Stimulated activated CD8-positive, alpha-beta memory T cell treated with anti-CD3 and anti-CD28 coated beads, Interleukin-15, amount 100 ng/mL, for 4 hours (primary cell): ENCODE measurements at places on chromosomes 6 and 20.

DNA sequence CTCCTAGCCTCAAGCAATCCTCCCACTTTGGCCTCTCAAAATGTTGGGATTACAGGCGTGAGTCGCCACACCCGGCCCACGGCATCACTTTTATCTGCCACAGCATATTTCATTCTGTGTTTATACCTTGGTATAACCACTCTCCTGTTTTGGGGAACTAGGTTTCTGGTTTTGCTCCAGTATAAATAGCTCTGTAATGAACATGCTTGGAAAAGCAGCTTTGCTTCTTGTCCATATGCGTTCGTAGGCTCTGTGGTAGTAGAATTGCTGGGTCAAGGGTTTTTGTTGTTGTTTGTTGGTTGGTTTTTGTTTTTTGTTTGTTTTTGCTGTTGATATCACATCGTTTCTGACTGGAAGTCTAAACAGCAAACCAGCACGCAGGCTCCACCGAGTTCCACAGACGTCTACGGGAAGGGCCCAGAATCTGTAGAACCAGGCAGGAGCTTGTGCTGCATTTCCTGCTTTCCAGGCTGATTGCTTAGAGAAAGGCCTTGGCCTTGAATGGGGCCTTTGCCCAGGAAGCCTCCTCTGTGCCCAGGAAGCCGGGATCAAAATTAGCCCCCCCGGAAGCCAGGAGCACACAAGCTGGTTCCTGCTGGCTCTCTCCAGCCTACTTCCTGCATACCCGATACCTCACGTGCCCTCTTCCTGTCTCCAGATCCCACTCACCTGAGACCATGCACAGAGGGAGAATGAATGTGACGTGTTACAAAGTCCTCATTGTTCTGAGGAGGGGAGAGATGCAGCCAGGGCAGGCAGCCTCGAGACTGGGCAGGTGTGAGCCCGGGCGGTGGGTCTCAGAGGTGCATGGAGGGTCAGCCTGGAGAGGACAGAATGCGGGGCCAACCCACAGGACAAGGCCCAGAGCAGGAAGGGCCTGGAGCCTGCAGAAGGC is 34.7 kb downstream of the AAR2 start:
- DNase-seq = no peak

DNA sequence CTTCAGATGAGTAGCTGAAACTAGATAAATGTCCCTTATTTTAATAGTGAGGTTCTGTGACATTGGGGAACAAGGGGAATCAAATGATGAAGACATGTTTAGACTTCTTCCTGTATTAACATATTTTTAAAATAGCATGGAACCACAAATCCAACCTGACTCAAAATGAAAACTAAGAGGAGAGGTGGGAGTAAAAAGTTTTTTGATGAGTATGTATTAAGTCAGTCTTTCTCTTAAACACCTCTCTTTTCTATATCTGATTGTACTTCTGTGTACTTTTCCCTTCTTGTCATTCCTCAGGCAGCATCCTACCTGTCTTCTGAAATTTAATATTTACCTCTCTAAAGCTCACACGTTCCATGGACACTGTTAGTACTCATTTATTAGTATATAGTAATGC is 8.7 kb upstream of the SDHAF4 start:
- no peak for DNase-seq

DNA sequence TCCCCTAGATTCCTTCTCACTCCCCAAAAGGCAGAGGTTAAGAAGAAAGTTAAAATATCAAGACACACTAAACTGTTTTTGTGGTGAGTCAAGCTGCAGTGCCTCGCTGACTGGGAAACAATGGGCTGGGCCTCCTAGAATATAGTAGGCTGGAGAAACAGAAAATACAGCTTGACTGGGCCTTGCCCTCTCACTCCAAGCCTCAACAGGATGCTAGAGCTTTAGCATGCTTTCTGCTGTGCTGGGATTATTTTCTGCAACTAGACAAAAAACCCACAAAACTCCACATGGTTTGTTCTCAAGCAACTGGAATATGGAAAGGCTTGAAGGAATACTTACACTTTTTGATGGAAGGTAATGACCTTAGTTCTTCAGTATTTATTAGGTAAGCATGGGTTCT is 27.9 kb downstream of the FOXO3 start:
- DNase-seq = no peak

GRCh38 chr6:93393554-93394074 is 25.7 kb downstream of the EPHA7 start:
- DNase-seq = no peak

DNA sequence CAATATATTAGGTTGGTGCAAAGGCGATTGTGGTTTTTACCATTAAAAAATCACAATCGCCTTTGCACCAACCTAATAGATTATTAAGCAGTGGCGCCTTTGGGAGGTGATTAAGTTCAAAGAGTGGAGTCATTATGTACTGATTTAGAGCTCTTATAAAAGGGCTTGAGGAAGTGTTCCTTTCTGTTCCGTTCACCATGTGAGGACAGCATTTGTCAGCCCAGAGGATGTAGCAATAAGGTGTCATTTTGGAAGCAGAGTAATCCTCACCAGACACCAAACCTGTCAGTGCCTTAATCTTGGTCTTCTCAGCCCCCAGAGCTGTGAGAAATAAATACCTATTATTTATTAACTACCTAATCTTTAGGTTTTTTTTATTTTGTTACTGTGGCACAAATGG is 542.1 kb upstream of the MAN1A1 start:
- no peak for DNase-seq
